ENCODE measurements at places on chromosomes 3 and 15.
A peak's percentile ranks its signal among the peaks of the same experiment; 100 is the strongest.

DNA sequence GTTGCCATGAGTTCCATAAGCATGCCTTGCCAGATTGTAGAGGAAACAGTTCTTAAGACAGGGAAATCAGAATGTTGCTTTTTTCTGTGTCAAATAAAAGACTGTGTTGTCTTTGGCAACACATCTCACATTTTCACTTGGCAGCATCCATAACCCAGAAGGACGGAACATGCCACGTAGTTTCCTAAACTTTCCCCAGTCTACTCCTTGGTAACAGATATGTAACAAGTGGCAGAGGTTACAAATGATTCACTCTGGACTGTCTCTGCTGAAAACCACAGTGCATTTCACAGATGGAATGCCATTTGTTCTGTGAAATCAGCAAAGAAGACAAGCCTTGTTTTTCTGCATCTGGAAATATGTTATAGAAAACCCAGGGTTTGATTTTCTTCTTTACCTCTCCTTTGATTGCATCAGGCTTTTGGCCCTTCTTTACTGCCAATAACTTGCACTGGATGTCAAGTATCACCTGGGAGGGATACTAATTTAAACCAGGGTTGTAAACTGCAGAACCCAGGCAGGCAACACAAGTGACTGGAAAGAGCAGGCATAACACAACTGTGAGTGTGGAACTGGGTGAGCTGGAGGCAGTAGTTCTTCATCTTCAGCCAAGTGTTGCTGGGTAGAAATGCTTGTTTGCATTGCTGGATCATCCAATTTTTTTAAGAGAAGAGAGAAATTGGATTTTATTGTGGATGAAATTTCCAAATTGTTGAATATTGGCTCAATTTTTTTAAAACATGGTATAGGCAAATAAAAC lies 124.4 kb upstream of the FOXB1 start:
- DNase-seq, result no peak

- no peak for DNase-seq
These were observed 9.9 kb downstream of the THAP10 start for GRCh38 chr15:70882361-70882760.

DNA sequence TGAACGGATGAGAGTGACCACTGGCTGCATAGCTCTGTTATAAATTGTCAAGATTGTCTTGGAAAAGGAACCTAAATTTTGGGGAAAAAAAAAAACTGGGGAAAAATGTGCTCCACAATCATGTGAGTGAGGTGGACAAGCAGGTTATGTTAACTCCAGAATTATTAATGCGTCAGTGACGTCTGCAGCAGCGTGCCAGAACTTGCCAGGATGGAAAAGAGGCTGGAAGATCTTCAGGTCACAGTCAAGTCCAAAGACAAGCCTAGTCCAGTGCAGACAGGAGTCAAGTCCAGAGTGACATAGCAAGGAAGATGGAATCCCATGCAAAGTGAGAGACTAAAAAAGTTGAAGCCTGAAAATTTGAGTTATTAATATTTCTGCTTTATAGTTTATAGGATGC lies 140.6 kb downstream of the RYR3 start:
- DNase-seq, result no peak

DNA sequence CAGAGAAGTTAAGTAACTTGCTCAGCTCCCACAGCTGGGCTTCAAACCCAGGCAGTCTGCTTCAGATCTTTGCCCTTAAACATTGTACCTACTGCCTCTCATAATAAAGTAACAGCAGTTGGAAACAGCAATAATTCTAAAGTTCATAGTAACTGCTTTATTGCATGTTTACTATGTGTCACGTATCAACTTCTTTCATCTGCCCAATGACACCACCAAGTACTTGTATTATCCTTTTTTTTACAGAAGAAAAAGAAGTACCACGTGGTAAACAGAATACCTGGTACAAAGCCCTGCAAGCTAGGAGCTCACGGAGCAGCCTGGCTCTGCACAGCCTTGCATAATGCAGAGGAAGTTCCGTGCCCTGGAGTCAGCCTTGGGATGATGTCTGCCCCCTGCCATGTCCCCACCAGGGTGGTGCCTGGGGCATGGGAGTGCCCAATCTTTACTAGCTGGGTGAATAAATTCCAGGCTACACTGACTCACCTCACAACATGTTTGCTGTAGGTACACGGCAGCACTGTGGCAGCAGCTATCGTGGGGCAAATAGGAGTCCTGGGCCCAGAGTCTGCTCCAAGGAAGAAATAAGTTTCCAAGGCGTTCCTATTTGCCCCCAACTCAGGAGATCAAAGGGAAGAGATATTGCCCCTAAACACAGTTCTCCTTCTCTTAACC lies 77.2 kb downstream of the LDHAL6B start:
- DNase-seq, result no peak

DNA sequence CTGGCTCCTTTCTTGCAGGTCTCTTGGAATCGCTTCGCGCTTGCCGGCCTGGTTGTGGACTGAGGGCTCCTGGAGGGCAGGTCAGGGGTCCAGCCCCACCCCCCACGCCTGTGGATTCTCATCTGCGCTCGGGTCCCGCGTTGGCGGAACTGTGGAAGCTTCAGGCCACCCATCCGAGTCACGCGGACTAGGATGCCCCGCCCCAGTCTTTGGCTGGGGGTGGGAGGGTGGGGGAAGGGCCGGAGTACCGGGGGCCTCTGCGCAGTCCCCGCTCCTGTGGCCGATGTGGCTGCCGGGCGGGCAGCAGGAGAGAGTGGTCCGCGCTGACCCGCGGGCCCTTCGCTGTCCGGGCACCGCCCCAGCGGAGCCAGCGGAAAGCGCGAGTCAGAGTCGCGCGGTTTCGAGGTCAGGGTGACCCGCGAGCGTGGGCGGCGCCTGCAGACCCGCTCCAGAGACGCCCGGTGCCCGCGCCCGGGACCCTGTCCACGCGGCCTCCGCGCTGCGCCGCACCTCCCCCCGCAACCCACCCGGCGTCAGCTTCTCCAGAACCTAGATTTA lies 114.2 kb downstream of the KLF13 start:
- DNase-seq, result no peak

- no peak for DNase-seq
These were observed 55.8 kb upstream of the ACAD9 start for GRCh38 chr3:128823631-128824030.

DNA sequence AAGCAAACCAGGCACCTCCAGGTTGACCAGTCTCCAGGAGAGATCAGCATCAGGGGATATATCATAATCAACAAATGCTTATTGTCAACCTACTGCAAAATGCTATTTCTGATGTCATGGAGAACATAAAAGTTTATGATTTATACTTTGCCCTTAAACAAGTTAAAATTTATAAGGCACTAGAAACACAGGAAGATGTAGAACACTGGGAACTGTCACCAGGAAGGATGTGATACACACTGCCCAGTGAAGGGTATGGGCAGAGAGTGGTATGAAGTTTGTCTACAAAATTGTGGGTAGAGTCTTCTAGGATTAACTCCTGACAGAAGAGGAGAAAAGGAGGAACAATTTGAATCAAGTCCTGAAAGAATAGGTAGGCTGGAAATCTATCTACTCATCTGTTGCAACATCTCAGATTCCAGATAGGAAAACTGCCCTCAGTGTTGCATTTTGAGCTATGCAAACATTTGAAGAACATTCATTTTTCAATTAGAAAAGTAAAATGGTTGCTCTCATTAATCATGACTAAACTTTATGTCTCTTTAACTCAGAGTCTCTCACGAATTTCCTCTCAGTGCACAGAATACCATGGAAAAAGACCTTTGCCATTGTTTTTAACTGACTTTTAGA lies 105.9 kb upstream of the SKOR1 start:
- no peak for DNase-seq

DNA sequence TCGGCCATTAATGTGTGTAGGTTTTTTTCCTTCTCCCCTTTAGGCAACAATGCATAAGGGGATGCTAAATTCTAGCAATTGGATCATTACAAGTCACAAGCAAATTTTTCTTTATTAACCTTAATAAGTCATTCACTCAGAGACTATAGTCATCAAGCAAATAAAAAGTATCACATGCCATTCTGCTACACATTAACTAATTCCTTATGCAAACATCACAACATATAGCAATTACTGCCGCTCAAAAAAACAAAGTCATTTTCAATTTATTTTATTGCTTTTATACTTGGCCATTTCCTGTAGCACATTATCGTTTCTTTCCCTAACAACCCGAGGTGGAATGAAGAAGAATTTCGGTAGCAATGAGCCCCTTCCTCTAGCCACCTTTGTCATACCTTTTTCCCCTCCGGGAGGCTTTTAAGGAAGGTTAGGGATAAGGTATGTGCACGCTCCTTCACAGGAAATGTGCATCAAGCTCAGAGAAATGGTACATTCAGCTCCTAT lies 421.2 kb downstream of the TIGIT start:
- DNase-seq, result no peak

GRCh38 chr3:37741644-37742043 lies 120.0 kb upstream of the CTDSPL start:
- DNase-seq, result no peak

DNA sequence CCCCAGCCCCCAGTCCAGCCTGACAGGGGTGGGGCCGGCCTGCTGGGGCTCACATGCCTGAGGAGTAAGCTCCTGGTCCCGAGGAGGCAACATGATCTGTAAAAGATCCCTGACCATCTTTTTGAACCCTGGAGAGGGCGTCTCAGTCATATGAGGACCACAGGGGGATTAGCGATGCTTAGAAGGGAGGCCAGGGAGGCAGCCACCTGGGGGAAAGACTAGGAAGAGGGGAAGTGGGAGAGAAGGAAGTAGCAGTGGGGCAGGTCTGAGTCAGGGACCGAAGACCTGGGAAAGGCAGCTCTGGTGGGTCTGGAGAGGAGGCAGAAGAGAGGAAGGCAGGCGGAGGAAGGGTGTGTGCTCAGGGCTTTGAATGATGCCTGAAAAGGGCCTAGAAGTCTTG lies 18.9 kb downstream of the PIF1 start:
- no peak for DNase-seq

GRCh38 chr15:57728436-57728835 lies 21.9 kb downstream of the POLR2M start:
- no peak for DNase-seq

DNA sequence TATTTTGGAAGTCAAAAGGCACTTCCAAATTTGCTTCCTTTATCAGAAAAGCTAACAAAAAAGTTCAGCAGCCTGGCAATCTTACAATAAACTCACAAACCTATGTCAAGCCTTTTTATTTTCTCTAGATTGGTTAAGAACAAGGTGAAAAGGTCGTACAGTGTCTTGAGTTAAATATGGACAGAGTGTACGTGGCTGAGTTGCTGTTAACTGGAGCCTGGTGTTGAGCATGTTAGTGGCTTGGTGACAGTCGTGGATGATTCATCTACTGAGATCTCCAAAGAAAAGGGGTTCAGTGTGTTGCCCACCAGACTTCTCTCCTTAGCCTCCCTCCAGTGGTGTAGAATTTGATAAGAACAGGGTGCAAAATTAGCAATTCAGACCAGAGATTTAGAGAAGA lies 89.7 kb downstream of the SSR3 start:
- no peak for DNase-seq

DNA sequence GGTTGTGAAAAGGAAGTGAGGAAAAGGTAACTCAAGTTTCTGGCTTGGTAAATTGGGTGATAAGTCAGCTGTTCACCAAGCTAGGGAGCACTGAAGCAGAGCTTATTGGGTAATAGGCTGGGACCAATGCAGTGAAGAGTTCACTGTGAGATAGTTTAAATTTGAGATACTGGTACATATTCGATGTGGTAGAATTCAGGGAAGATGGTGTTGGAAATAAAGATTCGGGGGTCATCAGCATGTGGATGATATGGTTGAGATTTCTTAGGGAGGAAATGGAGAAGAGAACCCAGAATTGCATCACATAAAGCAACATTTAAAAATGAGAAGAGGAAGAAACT lies 16.9 kb downstream of the MME start:
- no peak for DNase-seq

GRCh38 chr3:152091725-152092124 lies 177.0 kb upstream of the MBNL1 start:
- DNase-seq, result no peak

- DNase-seq, result no peak
These were observed 61.5 kb downstream of the IQSEC1 start for GRCh38 chr3:13011573-13012220.

- DNase-seq, result peak; percentile 94
These were observed at the start of gene LRRC58 for GRCh38 chr3:120348991-120349854. LRRC58 (minus strand) TSS chr3:120349354; CDS start chr3:120349243, 111 bp downstream.

DNA sequence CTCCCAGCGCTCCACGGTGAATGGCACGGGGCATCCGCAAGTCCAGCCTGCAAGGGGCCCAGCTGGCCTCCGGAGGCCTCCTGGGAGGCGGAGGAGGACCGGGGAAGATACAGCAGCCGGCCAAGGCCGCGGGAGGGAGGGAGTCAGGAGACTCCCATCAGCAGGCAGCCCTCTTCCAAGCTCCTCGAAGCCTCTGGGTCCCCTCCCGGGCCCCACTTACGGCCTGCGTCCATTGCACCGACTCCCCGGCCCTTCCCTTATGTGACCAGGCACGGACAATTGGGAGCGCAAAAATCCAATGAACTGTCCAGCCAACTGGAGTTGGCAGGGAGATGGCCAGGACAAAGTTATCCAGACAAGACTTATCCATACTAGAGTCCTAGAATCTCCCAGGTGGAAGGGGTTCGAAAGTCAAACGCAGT lies 668 bp downstream of the MFGE8 start:
- DNase-seq, result no peak

GRCh38 chr15:40807888-40808461 lies 702 bp upstream of the DNAJC17 start:
- DNase-seq, result no peak

DNA sequence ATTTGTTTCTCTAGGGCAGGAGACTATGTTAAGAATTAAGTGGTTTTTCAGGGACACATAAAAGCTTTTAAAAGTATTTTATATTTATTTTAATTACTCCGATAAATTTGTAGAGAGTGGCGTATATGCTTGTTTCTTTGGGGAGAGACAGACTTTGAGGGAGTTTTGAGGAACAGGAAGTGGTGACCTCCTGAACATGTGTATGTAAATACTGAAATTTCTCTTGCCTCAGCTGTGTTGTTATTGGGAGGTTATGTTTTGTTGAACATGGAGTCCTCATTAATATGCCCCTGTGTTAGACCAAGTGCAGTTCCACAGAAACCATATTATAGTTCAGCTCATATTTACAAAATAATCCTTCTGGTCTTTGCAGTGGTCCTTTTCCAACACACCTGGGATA lies 41.8 kb upstream of the UTS2B start:
- no peak for DNase-seq

DNA sequence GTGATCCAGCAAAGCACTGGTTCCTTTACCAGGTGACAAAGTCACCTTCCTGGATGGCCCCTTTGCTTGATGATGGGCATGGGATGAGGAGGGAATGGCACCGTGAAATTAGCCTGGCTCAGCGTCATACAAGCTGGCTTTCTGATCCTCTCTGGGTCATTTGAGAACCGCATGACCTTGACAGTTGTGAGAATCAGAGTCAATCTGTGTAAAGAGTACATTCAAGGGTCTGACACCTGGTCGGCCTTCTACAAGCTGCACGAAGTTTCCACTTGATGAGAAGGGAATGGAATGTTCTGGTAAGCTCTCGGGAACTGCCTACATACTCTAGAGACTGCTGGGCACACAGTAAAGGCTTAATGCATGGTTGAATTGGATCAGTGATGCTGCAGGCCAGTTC lies 319.8 kb upstream of the TLE3 start:
- no peak for DNase-seq
